ENCODE measurements at places on chromosomes 12 and 14.

DNA sequence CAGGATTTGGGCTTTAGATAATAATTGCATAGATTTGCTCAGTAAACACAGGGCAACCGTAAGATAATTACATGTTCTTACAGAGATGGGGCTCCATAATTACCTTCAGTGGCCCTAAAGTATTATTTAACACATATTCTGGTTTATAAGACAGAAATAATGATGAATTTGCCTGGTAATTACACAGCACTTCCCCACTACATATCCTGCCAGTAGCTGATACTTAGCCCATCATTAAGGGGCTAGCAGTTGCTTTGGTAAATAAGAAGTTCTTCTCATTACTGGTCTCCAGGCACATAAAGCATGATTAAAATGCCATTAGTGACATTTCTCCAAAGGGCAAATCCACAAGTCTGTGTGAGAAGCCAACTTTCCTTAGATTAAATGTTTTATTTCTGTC is 158.7 kb downstream of the NUAK1 start:
- DNase-seq, result no peak

GRCh38 chr12:94561943-94562411 is 88.4 kb downstream of the TMCC3 start:
- no peak for DNase-seq

- no peak for DNase-seq
These were observed 70.1 kb upstream of the CSRP2 start for GRCh38 chr12:76948879-76949278.

DNA sequence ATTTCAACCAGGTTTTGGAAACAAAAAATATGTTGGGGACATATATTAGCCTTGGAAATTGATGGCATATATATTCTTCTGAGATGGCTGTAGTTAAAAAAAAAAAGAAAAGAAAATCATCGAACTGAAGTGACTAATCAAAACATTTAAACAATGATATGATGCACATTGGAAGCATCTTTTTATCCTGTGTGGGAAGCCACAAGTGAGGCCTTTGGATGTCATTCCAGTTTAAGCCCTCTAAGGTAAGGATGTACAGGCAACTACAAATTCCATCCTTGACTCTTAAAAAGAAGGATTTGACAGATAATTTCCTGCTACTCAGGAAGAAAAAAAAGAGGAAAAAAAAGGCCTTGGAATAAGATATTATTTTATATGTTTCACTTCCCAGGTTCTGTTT is 9.6 kb upstream of the PTPRB start:
- DNase-seq, result no peak

DNA sequence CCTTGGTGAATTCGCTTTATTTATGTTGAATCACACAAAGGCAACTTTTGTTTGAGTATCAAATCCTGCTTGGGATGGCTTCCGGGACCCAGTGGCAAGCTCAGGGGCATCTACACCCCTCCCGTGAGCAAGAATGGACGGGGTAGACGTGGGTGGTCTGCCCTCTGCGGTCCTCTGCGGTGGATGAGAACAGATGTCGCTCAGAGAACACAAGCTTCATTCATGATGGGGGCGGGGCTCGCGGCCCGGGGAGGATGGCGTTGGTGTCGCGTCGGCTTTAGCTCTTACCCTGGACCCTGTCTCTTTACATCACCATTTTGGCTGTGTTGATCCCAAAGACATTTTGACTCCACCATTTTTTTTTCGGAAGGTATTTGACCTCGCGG is 158.5 kb upstream of the RTL1 start:
- DNase-seq, result no peak

DNA sequence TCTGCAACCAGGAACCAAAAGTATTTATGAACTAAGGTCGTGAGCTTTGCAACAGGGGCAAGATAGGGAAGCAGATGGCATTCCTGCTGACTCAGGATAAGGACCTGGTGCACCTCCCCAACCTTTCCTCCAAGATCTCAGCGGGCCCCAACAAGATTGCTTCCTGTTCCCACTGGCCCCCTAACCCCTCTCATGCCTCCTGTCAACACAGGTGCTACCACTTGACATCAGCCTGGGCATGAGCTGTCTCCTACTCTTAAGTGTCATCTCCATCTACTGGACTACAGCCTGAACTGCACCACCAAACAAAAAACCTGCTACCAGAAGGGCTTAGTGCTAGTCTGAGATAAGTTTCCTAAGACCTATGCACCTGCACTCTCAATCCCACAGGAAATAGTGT is 32.7 kb downstream of the MED6 start:
- DNase-seq, result no peak

GRCh38 chr12:94988471-94988870 is 15.0 kb downstream of the NDUFA12 start:
- DNase-seq, result no peak
